ENCODE measurements at places on chromosomes 11 and 22.

DNA sequence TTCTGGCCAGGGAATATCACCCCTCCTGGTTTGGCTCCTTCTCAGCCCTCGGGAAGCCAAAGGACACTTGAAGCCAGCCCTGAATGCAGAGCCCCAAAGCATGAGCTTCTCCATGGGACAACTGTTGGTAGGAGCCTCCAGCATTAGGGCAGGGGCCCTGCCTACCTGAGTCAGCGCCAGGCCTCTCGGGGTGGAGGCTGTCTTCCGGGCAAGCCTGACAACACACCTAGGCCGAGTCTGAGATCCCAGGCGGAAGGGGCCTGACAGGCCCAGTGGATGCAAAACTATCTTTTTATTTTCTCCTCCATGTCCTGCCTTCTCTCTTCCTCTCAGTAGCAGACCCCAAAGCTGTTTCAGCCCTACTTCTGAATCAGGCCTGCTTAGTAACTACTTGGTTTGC is 27.6 kb downstream of the RCOR2 start:
- DNase-seq: no peak

GRCh38 chr22:35421121-35421520 is 21.2 kb downstream of the MCM5 start:
- DNase-seq: no peak

GRCh38 chr11:17496406-17496805 is 19.8 kb upstream of the ABCC8 start:
- no peak for DNase-seq

DNA sequence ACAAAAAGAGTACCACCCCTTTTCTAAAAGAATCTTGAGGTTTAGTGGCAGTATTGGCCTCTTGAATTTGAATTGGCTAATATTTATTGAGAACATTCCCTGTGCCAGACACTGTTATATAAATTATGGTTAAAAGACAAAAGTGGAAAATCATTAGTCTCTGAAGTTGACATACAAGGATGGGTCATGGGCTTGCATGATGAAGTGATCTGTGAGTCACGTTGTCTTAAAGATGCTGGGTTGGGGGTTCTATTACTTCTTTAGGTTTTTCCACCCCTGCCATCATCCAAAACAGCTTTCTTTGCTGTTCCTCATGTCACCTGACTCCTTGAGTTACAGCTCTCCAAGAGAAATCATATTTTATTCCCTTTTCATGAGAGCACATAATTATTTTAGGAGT is 85.0 kb downstream of the CD44 start:
- no peak for DNase-seq

DNA sequence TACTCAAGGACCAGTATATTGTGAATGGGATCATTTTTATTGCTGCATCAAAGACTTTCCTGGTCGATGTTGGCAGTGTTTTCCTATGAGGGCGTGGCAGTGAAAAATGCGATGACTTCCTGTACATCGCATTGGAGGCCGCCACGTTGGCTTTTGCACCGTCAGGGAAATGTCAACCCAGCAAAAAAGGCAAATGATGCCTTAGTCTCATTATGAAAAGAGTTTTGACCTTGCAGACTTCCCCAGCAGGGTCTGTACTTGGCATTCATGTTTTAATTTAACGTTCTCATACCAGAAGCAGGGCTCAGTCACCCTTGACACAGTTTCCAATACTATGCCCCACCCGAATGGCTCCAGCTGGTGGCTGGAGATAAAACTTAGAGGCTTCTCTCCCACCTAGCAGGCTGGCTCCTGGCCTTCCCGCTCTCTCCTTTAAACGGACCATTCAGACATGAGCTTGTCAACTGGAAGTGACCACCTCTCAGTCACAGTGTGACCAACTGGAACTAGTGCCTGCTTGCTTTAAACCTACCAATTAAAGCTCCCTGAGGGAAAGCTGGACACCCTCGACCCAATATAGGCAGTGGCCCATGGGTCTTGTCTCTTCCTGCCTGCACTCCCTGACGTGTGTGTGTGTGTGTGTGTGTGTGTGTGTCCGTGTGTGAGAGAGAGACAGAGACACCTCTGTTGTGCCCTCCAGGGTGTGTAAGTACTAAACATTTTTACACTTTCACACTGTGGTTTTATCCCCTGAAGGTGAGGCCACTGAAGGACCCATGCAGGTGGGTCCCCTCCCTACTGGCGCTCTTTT is 8.7 kb upstream of the GDPD5 start:
- peak; percentile 14 for DNase-seq

DNA sequence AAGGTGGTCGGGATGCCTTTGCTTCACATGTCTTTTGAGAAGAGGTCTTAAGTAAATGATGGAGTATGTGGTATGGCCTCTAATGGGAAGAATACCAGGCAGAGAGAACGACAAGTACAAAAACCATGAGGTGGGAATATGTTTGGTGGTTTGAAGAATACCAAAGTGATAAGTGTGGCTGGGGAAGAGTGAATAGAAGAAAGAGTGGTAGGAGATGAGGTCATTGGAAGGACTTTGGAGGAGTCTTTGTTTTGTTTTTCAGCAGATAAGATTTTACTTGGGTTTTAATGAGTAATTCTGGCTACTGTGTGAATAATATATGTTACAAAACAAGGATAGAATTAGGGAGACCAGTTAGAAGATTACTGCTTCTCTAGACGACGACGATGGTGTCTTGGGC is 515.4 kb downstream of the RAB38 start:
- no peak for DNase-seq

DNA sequence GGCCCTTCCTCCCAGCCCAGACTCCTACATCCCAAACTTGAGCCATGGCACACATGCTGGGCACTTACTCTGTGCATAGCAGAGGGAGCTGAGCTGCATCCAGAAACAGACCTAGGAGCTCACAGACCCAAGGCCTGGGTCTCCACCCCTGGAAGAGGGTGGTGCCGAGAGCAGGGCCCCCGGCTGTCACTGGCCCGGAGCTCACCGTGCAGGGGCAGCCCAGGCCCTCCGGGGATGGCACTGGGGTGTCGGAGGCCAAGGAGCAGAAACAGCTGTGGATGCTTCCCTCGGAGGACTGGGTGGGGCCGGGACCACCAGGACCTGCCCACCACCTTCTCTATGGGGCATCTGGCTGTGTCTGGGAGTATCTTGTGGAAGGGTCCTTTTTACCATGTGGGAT is 4.3 kb upstream of the APOBEC3A start:
- DNase-seq: no peak

GRCh38 chr11:12170984-12171383 is 60.6 kb downstream of the MICAL2 start:
- DNase-seq: no peak

DNA sequence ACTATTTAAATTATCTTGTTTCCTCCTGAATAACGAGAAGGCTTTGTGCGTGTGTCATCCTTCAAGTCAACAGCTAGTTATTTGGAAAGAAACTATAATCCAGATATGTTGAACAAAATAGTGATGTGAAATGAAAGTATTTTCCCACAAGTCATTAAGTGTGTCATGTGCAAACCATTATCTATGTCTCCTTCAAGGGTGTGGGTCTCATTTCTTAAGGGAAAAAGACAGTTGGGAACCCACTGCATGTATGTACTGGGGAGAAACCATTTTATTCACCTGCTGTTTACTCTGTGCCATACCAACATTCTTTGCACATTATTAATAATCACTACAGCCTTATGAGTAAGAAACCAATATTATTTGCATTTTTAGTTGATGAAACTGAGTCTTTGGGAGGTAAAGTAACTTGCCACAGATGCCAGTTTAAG is 145.3 kb upstream of the CTSC start:
- DNase-seq: no peak

DNA sequence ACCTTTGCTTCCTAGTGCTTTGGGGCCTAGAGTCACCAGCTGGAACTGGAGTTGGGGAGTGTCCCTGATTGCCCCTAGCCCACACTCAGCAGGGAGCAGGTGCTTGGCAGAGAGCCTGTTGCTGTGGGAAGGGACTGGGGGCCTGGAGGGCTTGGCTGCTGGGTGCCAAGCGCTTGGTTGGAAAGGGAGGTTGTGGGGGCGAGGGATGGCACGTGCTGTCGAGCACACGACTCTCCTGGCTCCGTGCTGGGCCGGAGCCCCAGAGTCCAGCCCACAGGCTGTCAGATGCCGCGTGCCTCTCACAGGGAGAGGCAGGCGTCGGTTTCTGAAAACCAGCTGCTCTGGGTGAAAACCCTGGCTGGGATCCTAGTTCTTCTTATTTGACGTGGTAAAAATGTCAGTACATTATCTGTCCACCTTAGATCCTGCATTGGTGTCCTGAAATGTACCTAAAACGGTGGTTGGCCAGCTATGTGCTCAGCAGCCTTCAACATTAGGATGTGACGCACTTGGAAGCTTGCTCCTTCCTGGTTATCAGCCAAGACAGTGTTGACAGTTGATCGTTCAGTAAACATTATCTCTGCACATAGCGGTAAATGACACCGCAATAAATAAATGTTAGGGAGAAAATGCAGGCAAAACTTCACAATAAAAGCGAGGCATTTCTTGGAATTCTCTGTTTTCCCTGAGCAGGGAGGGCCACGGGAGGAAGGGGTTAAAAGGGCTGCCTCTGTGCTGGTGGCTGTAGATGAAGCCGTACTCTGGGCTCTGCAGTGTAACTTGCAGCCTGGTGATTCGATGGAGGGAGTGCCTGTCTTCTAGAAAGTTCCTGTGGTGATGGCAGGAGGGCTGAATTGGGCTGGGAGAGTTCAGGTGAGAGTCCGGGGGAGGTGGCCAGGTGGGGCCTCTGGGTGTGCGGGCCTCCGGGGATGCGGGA is 29.2 kb downstream of the GRAMD4 start:
- DNase-seq: no peak

DNA sequence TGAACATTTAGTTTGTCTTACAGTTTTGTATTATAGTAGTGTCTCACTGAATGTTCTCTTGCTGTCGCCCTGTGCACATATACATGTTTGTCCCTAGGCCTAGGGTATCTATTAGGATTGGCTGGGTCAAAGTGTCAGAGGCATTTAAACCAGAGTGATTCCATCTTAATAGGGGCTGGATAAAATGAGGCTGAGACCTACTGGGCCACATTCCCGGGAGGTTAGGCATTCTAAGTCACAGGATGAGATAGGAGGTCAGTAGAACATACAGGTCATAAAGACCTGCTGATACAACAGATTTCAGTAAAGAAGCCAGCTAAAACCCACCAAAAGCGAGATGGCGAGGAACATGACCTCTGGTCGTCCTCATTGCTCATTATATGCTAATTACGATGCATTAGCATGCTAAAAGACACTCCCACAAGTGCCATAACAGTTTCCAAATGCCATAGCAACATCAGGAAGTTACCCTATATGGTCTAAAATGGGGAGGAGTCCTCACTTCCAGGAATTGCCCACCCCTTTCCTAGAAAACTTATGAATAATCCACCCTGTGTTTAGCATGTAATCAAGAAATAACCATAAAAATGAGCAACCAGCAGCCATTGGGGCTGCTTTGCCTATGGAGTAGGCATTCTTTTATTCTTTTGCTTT is 82.6 kb downstream of the LDLRAD3 start:
- DNase-seq: no peak

- no peak for DNase-seq
Measured at GRCh38 chr11:69541501-69542313, 60.2 kb downstream of the LINC01488 start.

GRCh38 chr11:94794287-94795168 is 26.4 kb downstream of the AMOTL1 start:
- DNase-seq: no peak

- DNase-seq: no peak
Measured at GRCh38 chr11:95253141-95253540, 22.1 kb upstream of the SESN3 start.

DNA sequence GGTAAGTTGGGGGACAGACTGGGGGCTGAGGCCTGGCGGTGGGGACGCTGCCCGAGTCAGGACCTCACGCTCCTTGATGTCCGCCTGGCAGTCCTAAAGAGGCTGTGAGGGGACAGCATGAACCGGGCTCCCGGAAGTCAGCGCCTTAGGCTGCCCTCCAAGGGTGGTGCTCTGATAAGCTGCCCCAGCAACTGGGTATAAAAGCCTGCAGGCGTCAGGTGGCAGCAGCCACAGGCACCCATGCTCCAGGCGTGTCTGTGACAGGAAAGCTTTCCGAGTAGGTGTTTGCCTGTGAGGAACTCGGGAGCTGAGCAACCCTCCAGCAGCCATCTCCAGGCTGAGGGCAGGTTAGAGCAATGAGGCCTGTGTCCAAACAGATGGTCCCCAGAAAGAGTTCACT is 53.0 kb downstream of the ST3GAL4 start:
- no peak for DNase-seq

- no peak for DNase-seq
Measured at GRCh38 chr11:116166573-116167465, 606.0 kb downstream of the BUD13 start.

- DNase-seq: peak; percentile 97
Measured at GRCh38 chr22:37566903-37567798, 6.9 kb downstream of the CDC42EP1 start.

GRCh38 chr11:75474878-75475766 is 42.1 kb upstream of the KLHL35 start:
- DNase-seq: peak; percentile 71

- DNase-seq: peak; percentile 50
Measured at GRCh38 chr11:34926101-34926830, 9.8 kb downstream of the PDHX start.

GRCh38 chr22:19873960-19874306 is 19.3 kb upstream of the GNB1L start:
- DNase-seq: no peak

DNA sequence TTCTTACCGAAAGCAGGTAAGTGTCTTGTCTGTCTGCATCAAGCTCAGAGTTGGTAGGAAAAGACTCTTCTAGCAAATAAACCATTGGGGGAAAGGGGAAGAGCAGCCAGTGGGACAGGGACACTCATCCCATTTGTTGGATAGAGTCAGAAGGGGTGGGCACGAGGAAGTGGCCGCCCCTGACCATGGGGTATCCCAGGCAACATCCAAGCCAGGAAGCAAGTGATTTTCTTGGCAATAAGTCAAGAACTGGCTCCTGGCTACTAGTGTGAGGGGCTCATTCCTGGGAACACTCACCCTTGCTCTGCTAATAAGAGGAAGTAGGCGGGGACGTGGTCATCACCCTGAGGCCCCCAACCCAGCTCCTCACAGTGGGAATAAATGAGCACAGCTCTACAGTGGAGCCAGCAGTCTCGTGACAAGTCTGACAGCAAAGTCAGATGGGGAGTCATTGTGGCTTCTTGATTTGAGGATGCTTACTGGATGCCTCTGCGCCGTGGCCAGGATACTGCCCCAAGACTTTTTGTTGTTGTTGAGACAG is 6.7 kb downstream of the SLC25A18 start:
- peak; percentile 40 for DNase-seq

GRCh38 chr11:17605651-17606122 is 58.6 kb downstream of the OTOG start:
- no peak for DNase-seq

DNA sequence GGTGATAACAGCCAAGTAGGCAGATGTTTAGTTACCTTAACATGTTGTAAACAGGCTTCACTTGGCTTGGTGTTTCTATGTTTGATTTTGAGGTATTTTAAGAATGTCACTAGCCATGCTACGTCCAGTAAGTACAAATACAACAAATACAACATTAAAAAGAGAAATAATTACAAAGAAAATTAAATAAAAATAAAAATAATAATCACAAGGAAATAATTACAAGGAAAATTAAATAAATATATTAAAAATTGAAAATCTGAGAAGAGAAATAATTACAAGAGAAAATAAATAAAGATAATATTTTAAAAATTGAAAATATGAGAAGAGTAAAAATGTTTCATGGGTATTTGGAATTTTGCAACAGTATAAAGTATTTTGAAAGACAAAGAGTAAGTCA is 103.9 kb downstream of the GUCY1A2 start:
- no peak for DNase-seq

GRCh38 chr11:44226945-44227344 is 83.0 kb downstream of the ALX4 start:
- DNase-seq: no peak
